ENCODE measurements at places on chromosomes 5 and 9.

- no peak for DNase-seq
These were observed 72.2 kb upstream of the ADAMTS19 start for GRCh38 chr5:129387944-129388343.

DNA sequence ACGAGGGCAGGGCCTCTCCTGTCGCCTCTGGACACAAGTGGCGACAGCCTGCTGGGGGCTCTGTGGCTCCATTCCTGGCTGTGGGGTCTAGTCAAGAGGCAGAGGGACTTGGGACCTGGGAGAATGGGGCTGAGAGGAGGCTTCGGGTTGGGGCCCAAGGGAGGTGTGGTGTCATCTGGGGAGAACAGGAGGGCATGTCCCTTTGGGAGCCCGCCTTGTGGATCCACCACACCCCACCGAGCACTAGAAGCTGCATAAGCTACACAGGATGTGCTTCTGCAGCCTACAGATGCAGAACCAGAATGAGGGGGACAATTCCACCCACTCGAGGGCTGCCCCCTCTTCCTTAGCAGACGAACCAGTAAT lies 3.9 kb upstream of the MAN1B1 start:
- DNase-seq = no peak

DNA sequence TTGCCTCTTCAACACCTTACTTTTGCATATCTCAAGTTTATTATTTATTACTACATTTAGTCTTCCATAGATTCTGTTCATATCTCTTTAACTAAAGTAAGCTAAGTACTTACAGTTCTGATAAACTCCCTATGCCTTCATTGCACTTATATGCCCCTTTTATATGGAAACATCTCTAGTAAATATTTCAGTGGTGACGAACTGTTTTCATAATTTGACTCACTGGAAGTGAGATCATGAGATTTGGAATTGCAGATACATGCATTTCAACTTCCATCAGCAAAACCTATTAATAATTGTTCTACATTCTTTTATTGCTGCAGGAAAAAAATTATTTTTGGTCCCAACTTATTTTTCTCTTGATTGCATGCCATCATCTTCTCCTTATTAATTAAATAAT lies 263.5 kb downstream of the CD180 start:
- DNase-seq = no peak

DNA sequence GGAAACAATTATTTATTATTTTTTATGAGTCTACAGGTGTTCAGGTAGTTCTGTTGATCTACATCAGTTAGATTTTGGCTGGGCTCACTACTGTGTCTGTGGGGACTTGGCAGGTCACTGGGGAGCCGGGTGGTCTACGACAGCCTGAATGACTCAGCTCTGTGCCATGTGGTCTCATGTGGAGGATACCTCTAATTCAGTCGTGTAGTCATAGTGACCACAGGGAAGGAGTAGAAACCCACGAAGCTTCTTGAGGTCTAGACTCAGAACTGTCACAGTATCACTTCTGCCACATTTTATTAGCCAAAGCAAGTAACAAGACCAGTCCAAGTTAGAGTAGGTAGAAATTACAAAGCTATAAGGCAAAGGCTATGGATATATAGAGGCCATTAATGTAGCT lies 64.7 kb upstream of the GRAMD2B start:
- DNase-seq = no peak

Measured in central memory CD4-positive, alpha-beta T cell (primary cell).